Ovary (tissue), 10 donors: ENCODE measurements at places on chromosomes 6 and 20. TPM values are rescaled to one million over a fixed set of nuclear protein-coding genes. Genes with fewer than 3 reads are reported as not detected.
A peak's percentile ranks its signal among the peaks of the same experiment; 100 is the strongest.

The UNC5CL gene
- total RNA-seq: 1.3 TPM

The HLA-F gene
- 21.3 TPM for total RNA-seq

The REPS1 gene
- total RNA-seq: 36.0 TPM

The MCCD1 gene
- not detected for total RNA-seq

The EBF4 gene
- 22.6 TPM for total RNA-seq

GRCh38 chr20:25225642-25226432 is 22.0 kb upstream of the PYGB start:
- DNase-seq: no peak

GRCh38 chr6:108831104-108831503 is 17.1 kb upstream of the ARMC2 start:
- peak; percentile 49 for DNase-seq

GRCh38 chr6:33782561-33782960 is 6.4 kb downstream of the LEMD2 start:
- DNase-seq: no peak

DNA sequence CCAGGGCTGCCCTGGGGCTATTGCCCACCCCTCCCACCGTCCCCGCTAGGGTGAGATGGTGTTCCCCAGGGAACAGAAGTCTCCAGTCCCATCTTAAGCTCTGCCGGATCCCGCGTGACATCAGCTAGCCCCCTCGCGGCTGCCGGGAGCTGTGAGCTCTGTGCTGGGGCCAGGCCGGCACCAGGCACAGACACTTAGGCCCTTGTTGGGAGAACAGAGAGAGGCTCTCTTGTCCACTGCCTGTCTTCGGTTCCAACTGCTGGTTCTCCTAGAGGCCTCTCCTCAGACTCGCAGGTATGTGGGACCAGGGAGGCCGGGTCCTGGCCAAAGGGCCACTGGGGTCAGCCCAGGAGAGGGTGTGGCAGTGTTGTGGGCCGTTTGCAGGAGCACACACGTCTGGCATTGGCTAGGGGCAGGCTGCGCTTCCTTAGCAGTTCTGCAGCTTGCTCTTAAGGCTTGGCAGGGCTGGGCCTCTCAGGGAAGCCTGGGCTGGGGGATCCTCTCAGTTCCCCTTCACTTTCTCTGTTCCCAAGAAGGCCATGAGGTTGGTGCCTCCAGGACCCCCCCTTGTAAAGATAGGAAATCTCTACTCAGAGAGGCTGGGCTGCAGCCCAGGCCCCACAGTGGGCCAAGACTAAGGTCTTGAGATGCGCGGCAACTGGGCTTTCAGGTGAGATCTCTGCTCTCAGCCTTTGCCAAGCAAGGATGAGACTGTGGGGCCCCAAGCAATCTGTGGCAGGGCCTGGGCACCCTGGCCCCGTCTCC is 6.3 kb downstream of the SGK2 start:
- no peak for DNase-seq
